T-helper 1 cell (primary cell): ENCODE measurements at places on chromosomes 6 and 20.

DNA sequence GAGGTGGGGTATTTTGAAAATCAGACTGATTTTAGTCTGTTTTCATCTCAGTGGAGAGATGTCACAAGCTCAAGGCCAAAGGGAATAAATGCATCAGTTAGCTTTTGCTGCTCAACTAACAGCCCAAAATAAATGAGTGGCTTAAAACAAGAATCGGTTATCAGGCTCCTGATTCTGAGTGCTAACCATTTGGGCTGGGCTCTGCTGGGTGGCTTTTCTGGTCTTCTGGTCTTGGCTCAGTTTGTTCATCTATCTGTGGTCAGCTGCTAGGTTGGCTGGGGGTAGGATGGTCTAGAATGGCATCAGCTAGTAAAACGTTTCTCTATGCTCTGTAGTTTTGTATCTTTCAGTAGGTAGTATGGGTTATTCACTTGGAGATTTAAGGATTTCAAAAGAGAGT lies 357.5 kb upstream of the JAG1 start:
- no peak for DNase-seq

DNA sequence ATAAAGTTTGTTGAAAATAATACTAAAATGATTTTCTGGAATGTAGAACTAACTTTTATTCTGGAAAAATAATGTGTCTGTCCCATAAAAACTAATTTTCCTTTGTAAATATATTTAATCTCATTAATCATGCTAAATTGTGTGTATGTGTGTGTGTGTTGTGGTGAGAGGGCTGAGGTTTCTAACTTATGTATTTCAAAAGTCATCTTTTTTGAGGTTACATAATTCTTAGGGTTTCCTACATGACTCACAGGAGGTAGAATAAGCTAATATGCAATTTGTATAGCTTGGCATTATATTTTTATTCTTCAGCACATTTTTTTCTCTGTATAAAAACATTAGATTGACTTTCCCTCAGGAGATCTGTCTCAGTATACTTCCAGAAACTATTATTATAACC lies 64.1 kb upstream of the CLVS2 start:
- no peak for DNase-seq

DNA sequence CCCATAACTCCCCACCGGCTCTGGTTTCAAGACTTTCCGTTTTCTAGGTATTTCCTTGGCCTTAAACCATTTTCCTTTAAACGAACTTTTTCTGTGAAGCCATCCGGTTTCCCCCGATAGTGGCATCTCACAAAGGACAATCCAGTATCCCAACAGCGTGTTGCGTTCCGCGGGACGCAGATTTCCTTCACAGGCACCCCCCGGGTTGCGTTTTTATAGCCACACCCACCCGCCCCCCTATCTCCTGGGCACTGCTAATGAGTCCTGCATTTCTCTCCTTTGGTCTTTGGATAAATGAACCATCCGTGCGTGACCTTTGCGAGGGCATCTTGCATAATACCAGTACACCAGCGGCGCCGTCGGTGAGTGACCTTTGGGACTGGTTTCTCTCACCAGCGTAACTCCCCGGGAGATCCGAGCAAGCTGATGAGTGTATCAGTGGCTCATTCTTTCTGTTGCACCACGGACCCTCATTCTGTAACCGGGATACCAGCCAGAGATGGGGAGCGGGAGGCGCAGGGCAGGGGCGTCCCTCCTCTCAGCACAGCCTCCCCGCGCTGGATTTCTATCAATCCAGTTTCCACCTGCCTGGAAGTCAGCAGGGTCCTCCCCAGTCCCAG lies 586 bp upstream of the NQO2 start:
- no peak for DNase-seq

- no peak for DNase-seq
Measured at GRCh38 chr6:68757821-68758220, 122.7 kb downstream of the ADGRB3 start.

DNA sequence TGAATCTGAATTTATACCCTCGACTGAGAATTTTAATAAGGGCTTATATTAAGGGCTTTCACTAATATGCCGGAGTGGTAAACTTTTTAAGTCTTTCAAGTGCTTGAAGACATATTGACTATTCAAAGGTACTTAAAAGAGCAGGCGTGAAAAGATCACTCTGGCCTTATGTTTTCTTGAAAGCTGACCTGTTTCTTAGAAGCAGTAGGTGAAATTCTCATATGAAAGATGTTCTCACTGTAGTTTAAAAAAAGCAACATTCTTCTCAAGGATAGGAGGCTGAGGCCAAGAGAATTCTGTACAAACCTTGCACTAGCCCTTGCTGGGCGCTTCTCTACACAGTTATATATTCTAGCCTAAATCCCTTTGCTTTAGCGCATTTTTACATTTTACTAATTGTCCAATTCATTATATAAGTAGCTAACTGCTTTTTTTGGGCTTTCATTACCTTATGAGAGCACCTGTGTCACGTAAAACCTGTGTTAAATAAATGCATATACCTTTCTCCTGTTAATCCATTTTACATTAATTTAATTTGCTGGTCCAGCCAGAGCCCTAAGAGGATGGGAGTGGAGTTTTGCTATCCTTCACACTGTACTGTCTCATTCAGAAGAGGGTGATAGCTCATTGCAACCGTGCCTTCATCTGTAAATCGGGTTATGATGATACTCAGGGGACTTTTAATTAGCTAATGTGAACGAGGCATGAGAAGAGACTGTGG lies 59.6 kb upstream of the HFE start:
- DNase-seq: no peak

DNA sequence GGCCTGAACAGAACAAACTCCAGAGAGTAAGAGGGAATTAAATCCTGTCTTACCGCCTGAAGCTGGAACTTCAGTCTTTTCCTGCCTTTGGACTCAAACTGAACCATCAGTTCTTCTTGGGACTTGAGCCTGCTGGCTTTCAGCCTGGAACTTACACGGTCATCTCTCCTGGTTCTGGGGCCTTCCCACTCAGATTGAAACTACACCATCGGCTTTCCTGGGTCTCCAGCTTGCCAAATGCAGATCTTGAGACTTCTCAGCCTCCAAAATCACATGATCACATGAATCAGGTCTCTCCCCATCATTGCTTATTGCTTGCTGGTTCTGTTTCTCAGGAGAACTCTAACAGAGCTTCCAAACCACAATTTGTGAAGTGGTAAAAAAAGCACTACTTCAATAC lies 276.3 kb downstream of the KIF16B start:
- DNase-seq: no peak

DNA sequence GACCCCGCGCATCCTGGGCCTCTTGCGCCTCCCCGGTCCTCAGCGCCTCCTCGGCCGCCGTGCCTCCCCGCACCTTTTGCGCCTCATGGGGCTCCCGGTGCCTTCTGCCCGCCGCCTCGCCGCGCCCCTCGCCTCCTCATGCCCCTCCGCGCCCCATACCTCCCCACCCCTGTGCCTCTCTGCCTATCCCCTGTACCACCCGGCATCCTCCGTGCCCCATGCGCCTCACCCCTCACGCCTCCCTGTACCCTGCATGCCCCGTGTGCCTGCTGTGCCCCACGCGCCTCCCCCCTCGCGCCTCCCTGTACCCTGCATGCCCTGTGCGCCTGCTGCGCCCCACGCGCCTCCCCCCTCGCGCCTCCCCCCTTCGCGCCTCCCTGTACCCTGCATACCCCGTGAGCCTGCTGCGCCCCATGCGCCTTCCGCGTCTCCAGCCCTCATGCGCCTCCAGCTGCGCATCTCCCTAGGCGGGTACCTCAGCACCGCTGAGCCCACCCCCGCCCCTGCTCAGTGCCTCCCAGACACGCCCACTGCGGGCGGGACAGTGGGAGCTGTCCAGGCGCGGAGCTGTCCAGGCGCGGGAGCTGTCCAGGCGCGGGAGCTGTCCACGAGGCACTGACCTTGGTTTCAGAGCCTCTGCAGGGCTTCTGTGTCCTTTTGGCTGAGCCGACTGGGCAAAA lies 37.1 kb downstream of the IGF2R start:
- DNase-seq: no peak

DNA sequence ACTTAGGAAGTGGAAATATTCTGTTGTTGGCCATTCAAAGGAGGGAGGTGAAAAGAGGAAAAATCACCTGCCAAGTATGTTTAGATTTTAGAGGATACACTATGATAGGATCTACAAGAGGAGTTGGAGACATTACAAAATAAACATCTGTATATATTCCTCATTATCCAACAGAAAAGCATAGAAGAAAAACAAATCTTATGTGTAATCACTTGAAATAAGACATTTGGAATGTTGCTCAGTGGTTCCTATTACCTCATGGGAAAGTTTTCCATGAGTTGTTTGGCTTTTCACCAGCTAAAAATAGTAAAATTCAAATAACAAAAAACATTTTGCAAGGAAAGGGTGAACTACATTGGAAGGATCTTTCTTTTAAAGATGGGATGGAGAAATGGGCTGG lies 76.7 kb upstream of the CARMIL1 start:
- no peak for DNase-seq

GRCh38 chr6:155309150-155309549 lies 5.1 kb downstream of the TFB1M start:
- no peak for DNase-seq

DNA sequence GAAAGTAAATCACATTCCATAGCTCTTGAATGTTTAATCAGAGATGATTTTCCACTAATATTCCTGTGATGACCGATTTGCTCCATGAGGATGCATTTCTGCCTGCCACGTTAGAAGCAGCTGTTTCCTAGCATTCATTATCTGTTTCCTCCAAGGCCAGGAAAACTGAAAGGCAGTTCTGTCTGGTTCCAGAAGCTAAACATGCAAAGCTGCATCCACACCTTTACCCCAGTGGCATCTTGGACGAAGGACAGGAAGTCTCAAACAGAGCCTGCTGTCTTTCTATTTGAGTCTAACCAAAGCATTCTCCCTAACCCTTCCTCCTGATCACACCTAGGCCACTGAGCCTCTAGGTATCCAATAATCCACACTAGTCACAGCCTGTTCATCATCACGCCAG lies 27.6 kb downstream of the CNKSR3 start:
- no peak for DNase-seq

GRCh38 chr6:90369651-90370050 lies 73.0 kb upstream of the BACH2 start:
- DNase-seq: no peak

DNA sequence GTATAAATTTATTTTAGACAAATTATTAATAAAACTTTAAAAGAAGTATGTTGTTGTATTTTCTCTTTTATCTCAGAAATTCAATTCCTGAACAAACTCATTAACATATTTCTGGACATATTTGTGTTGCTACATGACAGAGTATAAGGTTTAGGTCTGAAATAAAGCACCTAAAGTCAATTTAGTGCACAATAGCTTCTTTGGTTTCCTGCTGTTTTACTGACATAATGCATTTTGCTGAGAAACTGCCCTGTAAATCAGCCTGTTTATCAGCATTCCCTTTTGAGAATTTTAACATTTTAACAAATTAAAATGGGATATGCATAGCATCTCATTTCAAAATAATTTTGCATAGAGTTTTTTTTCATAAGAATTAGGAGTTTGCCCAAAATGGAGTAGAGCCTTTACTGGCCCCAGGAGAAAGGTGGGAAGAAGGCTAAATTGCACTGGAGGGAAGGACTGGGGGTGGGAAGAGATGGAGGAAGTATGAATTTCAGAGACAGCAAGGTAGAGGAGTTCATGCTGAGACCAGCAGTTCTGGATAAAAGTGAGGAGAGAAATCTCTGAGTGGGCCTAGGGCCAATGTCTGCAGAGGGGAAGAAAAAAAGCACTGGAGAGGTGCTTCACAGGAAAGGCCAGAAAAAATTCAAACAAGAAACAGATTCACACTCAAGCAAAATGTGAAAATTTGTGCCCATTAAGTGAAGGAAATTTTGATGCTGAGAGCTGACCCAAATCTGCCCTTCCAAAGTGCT lies 324.2 kb upstream of the HSF2 start:
- no peak for DNase-seq

GRCh38 chr6:52190409-52190808 lies 4.2 kb downstream of the IL17A start:
- no peak for DNase-seq

GRCh38 chr6:151962246-151962846 lies 154.9 kb downstream of the ESR1 start:
- DNase-seq: no peak

GRCh38 chr6:44237813-44238433 lies 9.0 kb upstream of the HSP90AB1 start:
- peak; percentile 73 for DNase-seq

GRCh38 chr6:85389151-85389797 lies 60.6 kb upstream of the NT5E start:
- no peak for DNase-seq

GRCh38 chr6:11242711-11243110 lies 10.2 kb upstream of the NEDD9 start:
- no peak for DNase-seq

DNA sequence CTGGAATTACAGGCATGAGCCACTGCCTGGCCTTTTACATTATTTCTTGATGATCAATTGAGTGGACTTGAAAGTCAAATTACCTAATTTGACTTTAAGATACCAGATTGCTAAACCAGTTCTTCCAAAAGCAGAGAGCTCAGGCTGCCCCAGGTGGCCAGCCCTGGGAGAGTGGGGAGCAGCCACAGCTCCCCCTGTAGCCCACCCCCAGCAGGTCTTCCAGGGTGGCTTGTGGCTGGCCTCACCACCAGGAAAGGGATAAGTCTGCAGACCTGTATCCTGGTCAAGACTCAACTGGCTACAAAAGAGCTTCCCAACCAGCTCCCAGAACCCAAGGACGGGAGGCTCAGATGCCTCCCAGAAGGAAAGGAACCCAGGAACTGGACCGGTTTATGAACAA lies 23.8 kb upstream of the AKAP12 start:
- no peak for DNase-seq

DNA sequence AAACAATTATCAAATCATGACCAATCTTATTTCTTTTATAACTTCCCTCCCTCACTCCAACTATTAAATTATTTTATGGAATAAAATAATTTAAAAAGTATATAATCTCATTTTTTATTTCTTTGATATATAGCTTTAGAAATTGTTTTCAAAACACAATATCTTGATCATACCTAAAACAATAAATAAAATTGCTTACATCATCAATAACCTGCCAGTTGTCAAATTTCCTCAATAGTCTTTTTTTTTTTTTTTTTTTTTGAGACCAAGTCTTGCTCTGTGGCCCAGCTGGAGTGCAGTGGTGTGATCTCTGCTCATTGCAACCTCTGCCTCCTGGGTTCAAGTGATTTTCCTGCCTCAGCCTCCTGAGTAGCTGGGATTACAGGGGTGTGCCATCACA lies 60.1 kb upstream of the ELOVL5 start:
- no peak for DNase-seq

- no peak for DNase-seq
Measured at GRCh38 chr6:8352335-8352965, 82.9 kb downstream of the SLC35B3 start.

- no peak for DNase-seq
Measured at GRCh38 chr6:52536424-52536916, 40.4 kb downstream of the TRAM2 start.

GRCh38 chr20:6707321-6707831 lies 60.1 kb upstream of the BMP2 start:
- no peak for DNase-seq

- no peak for DNase-seq
Measured at GRCh38 chr6:109484122-109484521, 1.1 kb upstream of the ZBTB24 start.

GRCh38 chr6:99341862-99342455 lies 7.5 kb downstream of the FAXC start:
- DNase-seq: no peak

GRCh38 chr6:24720131-24720603 lies 1.2 kb upstream of the C6orf62 start:
- DNase-seq: peak; percentile 66
